Tibial artery (tissue), 4 donors: ENCODE measurements at places on chromosomes 13 and 19.

DNA sequence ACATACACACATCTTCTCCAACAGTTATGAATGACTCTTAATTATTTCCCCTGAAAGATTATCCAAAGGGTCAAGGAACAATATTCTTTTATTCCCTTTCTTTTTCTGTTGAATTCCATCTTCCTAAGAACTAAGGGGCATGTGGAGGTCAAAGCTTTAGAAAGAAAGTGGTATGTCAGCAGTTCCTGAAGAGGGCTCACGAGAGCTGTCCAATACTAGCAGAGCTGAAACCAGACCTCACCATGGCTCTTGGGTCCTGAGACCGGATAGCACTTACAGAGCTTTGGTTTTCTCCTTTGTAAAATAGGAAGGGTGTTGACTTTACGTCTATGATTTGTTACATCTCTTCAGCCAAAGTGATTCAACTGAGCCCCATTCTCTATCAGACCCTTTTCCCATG, 109.8 kb upstream of the FREM2 start:
- DNase-seq, result no peak

GRCh38 chr13:60396783-60397703, at the start of gene TDRD3:
Gene TDRD3, plus strand, starts transcription at chr13:60397220. Its CDS starts 145 bp downstream, at chr13:60397365.
- peak; percentile 91 for DNase-seq

GRCh38 chr13:50468849-50469669, 374.4 kb downstream of the DLEU7 start:
- no peak for DNase-seq

- DNase-seq, result no peak
Measured at GRCh38 chr13:52067237-52067636, 42.7 kb downstream of the UTP14C start.

DNA sequence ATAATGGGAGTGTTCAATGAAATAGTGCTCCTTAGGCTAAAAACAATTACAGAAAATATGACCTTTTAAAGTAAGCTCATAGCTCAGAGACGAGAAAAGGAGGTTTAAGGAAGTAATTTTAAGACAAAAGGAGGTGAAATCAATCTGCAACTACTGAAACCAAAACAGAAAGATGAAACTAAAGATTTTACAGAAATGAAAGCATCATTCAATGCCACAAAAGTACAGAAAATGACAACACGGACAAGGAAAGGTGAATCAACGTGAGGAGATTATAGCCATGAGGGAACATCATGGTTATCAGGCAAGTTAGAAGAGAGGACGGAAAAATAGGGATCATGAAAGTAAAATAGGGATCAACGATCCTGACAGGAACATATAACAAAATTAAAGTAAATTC, 745.2 kb downstream of the PCDH17 start:
- no peak for DNase-seq

GRCh38 chr13:60169239-60170031, 5.7 kb upstream of the DIAPH3 start:
- DNase-seq, result no peak

GRCh38 chr13:41139296-41139966, 6.8 kb upstream of the KBTBD6 start:
- no peak for DNase-seq

DNA sequence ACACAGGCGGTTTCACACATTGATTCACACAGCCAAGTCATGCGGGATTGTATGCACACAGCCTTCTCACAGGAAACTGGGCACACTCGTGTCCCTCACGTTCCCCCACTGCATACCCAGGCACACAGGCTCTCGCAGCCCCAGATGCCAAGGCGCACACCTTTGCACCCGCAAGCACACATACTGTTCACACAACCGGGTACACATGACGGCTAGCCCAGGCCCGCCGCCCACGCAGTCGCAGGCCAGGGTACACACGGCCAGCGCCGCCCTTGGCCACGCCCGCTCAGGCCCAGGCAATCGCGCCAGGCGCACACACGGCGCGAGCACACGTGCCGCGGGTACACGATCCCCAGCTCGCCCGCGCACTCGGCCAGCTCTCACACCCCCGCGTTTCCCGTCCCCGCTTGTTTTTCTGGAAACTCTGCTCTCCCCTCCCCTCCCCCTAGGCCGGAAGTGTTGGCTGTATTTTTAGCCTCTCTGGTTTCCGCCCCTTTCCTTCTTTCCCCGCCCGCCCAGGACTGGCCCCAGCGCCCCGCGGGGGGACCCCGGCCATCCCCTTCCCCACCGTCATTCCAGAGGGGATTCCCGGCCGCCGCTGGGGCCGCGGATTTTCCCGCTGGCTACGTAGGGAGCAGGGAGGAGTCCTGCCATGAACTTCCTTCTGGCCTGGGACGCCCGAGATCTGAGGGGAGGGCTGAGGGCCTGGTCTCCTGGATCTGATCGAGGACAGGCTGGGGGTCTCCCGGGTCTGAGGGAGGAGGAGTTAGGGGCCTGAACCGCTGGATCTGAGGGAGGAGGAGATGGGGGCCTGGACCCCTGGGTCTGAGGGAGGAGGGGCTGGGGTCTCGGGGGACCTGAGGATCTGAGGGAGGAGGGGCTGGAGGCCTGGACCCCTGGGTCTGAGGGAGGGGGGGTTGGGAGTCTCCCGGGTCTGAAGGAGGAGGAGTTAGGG, 4.0 kb upstream of the ZFP36 start:
- peak; percentile 97 for DNase-seq

DNA sequence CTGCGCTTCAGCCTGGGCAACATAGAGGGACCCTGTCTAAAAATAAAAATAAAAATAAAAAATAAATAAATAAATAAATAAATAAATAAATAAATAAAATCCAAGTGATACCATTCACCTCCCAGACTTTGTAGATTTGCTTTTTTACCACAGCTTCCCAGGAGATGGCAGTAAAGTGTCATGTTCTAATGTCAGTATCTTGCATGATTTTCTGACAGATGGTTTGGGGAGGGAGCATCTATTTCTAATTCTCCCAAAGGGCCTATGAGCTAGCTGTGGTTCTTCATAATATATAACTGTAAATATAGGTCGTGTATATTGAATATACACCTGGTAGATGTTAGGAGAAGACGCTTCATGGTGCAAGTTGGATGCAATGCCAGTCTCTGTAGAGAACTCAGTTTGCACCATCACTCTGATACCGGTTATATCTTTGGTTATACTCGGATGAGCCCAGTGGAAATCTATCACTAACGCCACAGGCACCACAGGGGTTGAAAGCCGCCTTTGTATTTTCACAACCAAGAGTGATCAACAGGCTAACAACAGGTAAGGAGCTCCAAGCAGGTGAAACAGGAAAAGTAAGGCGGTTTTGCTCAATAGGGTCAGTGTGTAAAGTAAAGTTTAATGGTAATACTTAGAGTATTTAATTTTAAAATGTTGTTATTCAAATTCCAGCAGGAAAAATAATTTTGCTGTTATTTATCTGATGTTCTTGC, 13.9 kb downstream of the APLP1 start:
- no peak for DNase-seq

DNA sequence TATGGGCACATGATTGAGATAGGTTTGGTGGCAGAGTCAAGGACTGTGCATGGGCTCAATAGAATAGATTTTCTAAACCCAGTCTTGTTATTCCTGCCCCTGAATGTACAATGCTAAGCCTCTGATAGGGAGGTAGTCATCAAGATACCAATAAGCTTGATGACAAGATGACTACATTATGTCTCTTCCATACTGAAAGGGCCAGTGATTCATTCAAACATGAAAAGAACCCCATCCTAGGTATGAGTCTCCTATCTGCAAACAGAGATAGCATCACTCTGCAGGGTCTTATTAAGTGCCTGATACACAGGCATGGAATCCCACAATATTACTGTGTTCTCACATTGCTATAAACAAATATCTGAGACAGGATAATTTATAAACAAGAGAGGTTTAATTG, 40.3 kb upstream of the UFM1 start:
- DNase-seq, result no peak
